ENCODE measurements at places on chromosomes 5 and 9.

DNA sequence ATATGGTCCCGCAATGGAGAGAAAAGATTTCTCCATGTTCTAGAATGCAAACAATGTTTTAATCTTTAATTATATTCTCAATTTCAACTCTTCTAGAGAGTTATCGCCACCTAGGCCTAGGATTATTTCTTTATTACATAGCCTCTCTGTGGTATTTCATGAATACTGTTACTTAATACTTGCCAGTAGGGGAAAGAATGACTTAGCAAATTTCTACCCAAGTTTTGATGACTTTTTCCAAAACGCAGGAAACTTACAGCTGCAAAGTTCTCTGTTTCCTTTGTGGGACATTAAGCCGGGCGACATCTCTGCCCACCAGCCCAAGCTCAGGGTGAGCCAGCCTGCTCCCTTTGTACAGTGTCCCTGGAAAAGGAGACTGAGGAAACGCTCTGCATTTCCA, 73.8 kb downstream of the MED27 start:
- DNase-seq, result no peak

GRCh38 chr5:53180991-53181390, 71.4 kb upstream of the MOCS2 start:
- no peak for DNase-seq

- DNase-seq, result peak; percentile 18
These were observed 686.5 kb upstream of the DMAC1 start for GRCh38 chr9:8486095-8486494.

DNA sequence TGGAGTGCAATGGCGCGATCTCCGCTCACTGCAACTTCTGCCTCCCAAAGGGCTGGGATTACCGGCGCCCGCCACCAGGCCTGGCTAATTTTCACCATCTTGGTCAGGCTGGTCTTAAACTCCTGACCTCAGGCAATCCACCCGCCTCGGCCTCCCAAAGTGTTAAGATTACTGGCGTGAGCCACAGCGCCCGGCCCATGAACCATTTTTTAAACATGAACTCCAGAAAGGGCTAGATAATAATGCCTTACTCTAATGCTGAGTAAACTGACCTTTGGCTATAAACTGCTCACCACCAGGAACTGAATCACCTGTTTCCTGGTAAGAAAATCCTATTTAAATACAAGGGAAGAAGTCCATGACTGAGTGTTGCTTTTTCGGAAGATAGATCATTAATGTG, 23.2 kb upstream of the DAB2 start:
- peak; percentile 22 for DNase-seq

DNA sequence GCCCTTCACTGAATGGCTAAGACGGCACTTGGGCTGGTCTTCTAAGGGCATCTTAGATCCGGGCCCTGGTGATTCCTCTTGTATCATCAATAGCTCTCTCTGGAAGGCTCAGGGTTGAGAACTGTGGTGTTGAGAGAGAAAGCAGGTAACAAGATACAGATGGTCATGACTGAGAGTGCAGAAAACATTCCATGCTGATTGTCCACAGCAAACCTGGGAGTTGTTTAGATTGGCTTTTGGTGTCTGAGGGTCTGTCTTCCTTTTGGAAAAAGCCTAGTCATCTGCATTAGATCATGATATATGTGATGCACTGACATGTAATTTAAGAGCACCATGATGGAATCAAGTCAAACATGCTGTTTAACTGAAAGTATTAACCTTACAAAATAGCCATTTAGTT, 331.9 kb downstream of the ADAMTS6 start:
- no peak for DNase-seq

DNA sequence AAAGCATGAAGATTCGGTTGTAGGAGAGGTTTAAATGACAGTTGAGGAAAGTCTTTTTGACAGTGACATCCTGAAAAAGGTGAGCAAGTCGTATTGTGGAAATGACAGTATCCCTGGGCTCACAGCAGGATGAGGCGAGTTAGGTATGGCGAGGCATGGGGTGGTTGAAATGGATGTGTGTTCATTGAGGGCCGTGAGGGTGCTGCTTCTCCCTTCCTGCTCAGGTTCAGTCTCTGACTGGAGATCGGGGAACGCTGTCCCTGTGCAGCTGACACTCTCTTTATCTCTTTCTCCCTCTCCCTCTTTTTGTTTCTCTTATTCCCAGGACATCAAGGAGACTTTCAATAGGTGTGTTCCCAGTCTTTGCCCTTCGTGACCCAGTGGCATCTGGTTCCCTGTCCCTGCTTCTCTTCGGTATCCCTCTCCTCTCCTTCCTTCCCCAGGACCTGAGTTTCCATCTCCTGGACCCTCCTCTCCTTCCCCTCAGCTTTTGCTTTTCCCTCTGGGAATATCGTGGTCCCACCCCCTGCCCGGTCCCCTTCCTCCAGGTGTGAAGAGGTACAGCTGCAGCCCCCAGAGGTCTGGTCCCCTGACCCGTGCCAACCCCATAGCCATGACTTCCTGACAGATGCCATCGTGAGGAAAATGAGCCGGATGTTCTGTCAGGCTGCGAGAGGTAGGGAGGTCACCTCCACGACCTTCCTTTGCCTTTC, 10.2 kb downstream of the TRIM41 start:
- no peak for DNase-seq
